ENCODE measurements at places on chromosomes 5 and 9. TPM values are rescaled to one million over a fixed set of nuclear protein-coding genes. Genes with fewer than 3 reads are reported as not detected.

GRCh38 chr9:5531101-5531882 lies 21.0 kb downstream of the PDCD1LG2 start:
- no peak for DNase-seq

Gene ANGPTL2
- total RNA-seq, result 49.1 TPM

DNA sequence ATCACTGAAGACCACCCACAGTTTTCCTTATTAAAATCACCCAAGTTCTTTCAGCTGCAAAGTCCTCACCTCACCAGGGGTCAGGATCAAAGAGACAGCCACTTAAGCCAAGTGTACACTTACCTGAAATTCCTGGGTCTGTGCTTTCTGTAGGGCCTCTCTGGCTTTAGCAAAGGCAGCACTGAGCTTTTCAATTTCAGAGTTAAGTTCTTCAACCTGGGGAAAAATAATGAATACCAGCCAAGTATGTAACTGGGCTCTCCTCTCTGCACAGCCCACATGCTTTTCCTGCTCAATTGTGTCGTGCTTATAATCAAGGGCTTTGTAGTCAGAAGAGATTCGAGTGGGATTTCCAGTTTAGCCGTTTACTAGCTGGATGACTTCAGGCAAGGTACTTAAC lies 55.1 kb downstream of the CDK5RAP2 start:
- no peak for DNase-seq

GRCh38 chr9:19511694-19512093 lies 102.9 kb downstream of the ACER2 start:
- DNase-seq, result no peak

DNA sequence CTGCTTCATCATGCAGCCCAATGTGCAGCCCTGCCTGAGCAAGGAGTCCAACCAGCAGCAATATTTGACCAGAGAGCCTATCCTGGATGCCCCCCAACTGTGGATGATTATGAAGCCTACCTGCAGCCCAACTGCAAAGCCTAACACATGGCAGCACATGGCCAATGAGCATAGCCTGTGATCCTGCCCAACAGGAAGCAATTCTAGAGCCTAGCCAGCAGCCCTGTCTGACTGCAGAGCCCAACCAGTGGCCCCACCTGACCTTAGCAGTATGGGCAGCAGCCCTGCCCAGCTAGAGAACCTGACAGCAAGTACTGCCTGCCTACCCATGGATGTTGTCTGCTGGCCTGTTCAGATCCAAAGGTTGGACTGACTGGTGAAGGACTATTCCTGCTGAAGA lies 97.3 kb upstream of the SH3GL2 start:
- no peak for DNase-seq

- DNase-seq, result no peak
Observed at GRCh38 chr5:141763541-141763940, 81.5 kb upstream of the ARAP3 start.

GRCh38 chr9:121294151-121294743 lies 26.3 kb downstream of the GSN start:
- DNase-seq, result no peak

Gene ADAMTS2
- total RNA-seq, result 34.4 TPM

- DNase-seq, result no peak
Observed at GRCh38 chr9:127396253-127396807, 639 bp upstream of the SLC2A8 start.

GRCh38 chr5:32767948-32768467 lies 56.9 kb downstream of the NPR3 start:
- DNase-seq, result peak; percentile 35

GRCh38 chr9:116715751-116716150 lies 28.6 kb downstream of the TRIM32 start:
- DNase-seq, result no peak

GRCh38 chr5:92144824-92145223 lies 761.7 kb upstream of the ARRDC3 start:
- no peak for DNase-seq
